ENCODE measurements at places on chromosomes 4 and X.

DNA sequence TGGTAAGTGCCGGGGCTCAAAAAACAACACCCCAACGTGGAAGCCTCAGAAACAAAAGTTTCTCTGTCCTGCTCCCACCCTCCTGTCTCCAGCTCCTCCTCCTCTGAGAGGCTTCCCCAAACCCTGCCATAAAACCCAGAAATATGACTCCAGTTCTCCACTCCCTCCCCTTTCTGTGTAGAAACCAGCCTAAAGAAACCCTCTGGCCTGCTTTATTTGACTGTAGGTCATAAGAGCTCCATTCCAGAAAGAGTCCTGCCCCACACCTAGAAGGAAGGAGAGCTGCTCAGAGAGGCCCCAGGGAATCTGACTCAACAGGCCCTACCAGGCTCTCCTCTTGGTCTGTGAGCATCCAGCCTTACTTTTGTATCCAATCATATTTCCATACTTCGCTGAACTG lies 872 bp upstream of the S100P start:
- no peak for DNase-seq

DNA sequence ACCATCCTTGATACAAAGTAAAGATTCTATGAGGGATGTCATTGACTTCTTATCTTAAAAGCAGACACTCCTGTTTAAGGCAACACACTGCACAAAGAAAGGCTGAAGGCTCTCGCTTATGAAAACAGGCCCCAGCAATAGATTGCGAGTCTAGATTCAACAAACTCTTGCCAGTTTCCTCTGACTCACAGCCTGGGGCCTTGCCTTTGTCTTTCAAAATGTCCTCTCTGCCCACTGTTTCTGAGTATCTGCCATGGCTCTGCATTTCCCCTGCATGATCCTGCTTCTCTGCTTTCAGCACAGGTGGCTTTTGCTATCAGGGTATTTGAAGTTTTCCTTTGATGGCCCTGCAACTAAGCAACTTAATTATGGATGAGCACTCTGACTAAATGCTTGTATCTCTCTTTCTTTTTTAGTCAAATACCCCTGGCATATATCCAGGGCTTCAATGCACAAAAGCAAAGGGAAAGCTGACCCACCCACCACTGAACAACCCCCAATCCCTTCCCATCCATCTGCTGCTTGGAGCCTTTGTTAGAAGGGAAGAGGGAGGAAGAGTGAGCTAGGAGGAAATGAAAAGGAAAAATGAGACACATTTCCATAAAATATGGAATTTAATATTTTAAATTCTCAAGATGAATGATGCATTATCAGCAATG lies 32.2 kb downstream of the NDP start:
- DNase-seq, result no peak

- DNase-seq, result no peak
These were observed 6.2 kb downstream of the CSF2RA start for GRCh38 chrX:1274786-1275185.

GRCh38 chr4:61604054-61604453 lies 403.9 kb downstream of the ADGRL3 start:
- no peak for DNase-seq

GRCh38 chrX:54920610-54921426 lies at the start of gene TRO:
Gene TRO, plus strand, starts transcription at chrX:54920824. Its CDS starts 1,423 bp downstream, at chrX:54922247.
- DNase-seq, result no peak

DNA sequence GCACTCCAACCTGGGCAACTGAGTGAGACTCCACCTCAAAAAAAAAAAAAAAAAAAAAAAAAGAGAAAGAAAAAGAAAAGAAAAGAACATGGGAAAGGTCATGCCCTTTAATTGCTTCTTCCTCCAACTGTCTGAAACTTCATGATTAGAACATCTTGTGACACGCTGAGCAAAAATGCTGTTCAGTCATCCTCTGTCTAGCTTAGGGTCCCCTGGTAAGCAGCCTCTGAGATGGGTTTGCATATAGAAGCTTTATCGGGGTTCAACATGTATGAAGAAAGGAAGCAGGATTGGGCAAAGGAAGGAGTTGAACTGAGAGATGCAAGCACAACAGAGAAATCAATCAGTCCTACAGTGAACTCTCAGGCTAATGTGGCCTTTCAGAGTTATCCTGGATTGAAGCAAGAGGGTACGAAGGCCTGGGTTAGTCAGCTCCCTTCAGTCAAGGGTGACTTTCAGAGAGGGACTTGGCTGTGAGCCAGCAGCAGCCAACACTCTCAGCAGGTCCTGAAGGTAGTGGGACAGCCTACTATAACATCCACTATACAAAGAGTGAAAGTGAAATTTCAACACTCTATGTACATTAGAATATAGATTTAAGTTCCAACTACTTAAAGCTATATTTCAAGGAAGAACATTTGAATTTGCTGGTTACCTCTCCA lies 11.4 kb downstream of the MAOB start:
- DNase-seq, result no peak

DNA sequence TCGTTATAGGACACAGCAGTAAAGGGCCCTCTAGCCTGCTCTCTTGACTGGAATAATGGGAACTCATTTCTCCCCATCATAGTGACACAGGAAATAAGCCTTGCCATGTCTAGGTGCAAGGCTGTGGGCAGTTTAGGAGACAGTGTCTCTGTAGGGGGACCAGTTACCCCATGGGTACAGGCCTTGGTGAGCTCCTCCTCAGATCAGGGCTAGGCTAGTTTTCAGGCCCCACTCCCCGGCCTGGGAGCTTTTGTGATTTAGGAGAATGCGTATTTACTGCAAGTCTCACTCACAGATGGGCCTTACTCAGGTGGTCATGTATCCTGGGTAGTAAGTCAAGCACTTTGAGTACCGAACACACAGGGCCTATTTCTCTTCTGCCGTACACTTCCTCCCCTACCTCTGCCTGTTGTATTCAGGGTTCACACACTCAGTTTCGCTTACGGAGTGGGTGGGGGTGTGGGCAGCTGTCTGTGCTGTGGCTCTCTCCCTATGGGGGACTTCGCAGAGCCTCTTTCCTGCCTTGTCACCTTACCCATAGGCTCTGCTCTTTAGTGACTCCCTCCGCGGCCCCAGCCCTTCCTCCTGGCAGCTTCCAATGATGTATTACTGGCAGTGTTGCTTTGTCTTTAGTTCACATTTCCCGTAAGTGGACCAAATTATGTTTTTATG lies 34.2 kb downstream of the FAM193A start:
- DNase-seq, result no peak

DNA sequence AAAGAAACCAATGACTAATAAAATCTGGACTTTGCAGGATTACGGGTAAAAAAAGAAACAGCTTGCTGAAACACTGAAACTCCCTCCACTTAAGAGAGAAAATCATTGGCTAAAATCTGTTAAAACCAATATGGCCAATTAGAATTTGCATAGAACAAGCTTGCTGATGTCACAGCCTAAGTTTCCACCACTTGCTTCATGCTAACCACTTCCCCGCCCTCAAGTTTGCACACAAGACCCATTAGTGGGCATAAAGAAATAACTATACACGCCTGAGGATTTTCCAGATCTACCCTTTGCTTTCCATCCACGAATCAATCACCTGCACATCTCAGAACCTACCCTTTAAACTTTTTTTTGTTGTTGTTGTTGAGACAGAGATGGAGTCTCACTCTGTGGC lies 42.7 kb upstream of the PHEX start:
- no peak for DNase-seq

- no peak for DNase-seq
These were observed 45.7 kb downstream of the PRPS1 start for GRCh38 chrX:107673933-107674479.

GRCh38 chr4:99300934-99301333 lies 10.1 kb upstream of the ADH1A start:
- peak; percentile 92 for DNase-seq

DNA sequence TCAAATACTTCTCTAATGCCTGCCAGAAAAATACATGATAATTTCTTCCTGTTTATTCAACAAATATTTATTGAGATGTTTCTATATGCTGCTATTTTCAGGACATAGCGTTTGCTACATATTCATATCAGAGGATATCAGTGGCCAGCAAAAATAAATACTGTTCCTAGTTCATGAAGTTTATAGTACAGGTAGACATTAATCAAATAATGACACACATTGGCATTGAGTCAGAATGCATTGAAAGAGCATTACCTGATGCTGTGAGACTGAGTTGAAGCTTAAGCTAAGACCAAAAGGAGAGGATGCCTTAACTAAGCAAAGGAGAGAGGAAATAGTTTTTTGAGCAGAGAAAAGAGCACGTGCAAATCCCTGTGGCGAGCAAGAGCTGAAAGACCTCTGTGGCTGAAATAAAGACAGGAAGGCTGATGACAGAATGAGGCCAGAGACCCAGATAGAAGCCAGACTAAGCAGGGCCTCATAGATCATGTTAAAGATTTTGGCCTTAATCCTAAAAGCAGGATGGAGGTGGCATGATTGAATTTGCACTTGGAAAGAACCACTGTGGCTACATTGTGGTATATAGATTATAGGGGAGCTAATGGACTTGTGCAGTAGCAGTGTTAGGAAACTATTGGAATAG lies 36.2 kb downstream of the FAM241A start:
- DNase-seq, result no peak

- DNase-seq, result no peak
These were observed 13.3 kb upstream of the IL3RA start for GRCh38 chrX:1323315-1323714.

DNA sequence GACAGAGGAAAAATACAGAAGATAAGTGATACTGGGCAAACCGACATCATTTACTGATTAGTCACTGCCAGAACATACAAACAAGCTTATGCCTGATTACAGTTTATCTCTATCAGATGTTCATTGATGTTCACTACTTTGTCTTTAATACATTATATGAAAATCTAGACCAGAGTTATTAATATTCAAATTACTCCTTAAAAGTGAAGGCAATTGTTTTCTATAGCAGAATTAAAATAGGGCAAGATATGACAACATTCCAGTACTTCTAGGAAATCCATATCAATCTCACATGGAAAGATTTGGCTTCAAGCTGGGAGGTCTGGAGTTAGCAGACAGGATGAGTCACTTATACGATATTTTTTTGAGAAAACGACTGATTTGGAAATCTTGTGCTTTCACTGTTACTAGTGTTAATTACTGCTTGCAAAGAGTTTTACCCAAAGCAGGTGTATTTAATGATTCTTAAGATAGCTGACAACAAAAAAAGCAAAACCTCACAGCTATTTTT lies 31.8 kb downstream of the HPGD start:
- DNase-seq, result peak; percentile 13

DNA sequence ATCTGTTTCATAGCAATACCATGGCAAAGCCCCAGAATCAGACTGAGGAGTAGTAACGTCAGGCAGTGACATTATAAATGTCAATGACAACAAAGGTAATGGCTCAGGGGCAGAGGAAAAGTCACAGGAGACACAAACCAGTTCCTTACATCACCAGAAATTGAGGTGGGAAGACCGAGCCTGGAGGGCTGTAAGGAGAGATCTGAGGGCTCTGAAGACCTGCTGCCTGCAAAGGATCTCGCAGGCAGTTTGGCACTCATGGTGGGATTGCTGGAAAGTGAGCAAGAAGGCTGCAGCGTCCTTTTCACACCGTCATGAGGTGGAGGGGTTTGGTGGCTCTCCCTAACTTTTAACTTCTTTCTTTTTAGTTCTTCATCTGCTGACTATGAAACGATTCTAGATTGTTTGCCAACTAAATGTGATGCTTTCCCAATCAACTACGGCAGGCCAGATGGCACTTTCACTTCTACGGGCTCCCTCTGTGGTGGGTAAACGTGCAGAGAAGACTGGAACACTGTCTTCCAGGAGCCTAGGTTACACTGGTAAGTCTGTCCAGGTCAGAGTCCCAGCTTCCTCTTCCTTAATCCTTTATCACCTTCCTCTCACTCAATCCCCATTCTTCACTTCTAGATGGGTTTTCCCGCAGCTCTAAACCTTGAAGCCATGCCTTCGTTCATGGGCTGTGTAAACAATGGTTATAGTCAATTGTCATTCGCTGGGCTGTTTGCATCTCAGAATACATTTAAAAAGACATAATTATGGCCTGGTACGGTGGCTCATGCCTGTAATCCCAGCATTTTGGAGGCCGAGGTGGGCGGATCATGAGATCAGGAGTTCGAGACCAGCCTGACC lies 58.2 kb downstream of the TBC1D9 start:
- no peak for DNase-seq

DNA sequence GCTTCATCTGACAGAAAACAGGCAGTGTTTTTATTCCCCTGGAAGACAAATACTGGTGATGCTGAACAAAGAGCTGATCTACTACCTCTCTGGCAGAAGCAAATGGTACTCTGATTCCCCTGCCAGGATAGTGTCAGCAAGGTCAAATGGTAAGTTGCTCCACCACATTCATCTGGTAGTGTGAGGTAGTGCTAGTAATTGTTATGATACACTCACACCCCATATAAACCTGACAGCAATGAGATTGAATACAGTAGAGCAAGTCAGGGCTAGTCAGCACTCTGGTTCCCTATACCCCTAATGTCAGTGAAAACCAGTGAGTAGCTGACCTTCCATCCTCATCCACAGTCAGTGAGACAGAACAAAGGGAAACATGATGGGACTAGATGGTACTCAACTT lies 3.4 kb upstream of the SPIN4 start:
- no peak for DNase-seq

- DNase-seq, result no peak
These were observed 23.8 kb upstream of the KIAA0232 start for GRCh38 chr4:6758728-6759127.

DNA sequence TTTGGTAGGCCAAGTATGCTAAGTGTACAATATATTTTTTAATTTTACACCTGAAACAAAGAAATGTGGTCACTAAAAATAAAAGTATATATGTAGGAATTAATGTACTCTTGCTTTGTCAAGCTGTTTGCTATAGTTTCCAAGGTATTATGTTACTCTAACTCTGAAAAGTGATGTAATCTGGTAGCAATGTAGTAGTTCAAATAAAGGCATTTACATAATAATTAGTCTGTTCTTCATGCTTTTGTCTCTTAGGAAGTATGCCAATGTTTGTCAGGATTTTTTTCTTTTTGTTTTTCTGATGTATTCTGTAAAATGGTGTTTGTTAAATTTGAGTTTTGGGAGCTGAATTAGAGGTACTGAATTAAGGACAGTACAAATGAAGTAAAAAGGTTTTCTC lies 89.5 kb downstream of the PLS3 start:
- no peak for DNase-seq

DNA sequence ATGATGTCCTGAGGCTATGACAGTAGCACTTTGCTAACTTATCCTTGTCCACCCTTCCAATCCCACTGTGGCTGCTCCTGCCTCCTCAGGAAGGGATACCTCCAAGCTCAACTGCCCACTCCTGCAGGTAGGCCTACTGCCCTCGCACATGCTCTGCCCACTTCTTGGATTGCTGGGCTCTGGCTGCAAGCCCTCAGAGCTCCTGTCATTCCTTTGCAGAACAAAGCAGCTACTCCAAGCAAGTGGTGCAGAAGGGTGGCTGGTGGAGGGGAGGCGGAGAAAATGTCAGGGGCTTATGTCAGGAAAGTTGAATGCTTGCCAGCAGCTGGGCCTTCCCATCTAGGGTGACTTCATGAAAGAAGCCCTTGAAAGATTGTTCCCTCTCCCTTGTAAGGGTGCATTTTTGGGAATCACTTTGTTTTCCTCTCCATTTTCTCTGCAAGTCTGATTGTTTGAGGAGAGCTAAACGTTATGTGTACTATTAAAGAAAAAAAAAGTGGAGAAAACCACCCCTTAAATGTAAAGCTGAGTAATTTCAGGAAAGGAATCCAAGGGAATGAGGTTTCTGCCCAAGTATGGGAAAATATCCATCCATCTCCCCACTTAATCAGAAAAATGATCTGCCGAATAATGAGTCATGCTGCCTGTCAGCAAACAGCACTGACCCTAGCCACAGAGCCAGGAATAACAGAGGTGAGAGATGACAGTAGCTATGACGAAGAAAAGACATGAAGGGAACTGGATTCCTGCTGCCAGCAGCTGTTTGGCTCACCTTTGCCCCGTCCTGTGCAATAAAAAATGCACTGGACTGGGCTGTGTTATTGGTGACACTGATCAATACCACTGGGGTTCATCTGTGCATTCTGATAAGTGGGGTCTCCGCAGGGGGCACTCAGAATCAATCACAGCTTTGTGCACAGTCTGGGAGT lies 102.0 kb downstream of the RTL5 start:
- DNase-seq, result peak; percentile 49

Data from smooth muscle cell of the brain vasculature (primary cell).